Erythroblast (primary cell): ENCODE measurements at places on chromosomes 3 and 15.

DNA sequence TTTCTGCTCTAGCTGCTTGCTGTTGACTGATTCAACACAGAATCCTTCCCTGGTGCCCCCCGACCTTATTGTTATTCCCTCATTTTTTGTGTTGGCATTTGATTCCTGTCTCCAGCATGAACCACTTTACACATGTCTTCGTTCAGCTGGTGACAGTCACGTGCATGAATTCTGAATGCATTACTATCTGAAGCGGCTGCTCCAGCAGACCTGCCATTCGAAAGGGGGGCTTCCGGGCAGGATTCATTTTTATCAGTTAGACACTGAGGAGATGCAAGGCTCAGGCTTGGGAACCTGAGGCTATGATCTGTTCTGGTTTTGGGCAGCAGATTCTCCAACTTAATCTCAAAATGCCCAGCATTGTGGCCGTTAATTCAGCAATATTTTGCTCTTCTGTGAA, 336.2 kb downstream of the EPHB1 start:
- no peak for DNase-seq

DNA sequence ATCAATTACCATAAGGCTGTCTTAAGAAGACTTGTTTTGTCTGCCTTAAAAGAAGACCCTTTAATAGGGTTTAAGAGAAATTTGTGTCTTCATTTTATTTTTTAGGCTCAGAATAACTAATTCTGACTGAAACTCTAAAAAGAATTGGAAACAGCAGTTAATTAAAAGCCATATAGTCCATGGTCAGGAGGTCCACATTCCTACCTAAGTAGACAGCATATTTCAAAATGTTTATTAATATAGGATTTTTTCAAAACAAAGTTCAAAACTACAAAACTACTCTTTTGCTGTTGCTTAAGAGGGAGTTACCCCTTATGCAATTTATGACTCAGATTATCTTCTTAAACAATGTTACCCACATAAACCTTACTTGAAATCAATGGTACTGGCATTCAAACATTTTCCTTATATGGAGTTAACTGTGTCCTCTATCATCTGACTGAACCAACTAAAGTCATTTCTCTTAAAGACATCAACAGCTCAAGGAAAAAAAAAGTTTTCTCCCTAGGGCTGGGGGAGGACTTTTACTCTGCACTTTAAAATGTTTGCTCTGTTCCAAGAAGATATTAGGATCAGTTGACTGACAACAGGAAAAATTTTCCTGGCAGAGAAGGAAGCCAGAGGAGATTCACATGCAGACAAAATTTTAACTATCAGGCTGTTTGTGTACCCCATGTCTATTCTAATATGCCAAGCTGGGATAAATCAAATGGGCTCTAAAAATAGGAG, 56.8 kb upstream of the NANOGP8 start:
- peak; percentile 27 for DNase-seq

DNA sequence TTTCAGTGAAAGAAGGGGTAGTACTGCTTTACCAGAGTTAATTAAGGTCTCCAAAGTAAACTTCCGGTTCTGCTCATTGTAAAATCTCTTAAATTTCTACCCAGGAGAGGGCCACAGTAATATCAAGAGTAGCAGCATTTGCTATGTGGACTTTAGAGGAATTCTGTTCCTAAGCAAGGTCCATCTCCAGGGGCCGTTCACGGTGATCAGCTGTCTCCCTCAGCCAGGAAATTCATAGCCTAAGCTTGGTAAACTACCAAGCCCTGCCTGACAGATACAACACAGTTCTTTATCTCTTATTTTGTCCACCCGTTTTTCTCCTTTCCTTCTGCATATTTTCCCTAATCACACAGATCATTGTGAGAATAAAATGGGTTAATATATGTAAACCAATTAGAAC, 2.3 kb downstream of the DUT start:
- peak; percentile 28 for DNase-seq

DNA sequence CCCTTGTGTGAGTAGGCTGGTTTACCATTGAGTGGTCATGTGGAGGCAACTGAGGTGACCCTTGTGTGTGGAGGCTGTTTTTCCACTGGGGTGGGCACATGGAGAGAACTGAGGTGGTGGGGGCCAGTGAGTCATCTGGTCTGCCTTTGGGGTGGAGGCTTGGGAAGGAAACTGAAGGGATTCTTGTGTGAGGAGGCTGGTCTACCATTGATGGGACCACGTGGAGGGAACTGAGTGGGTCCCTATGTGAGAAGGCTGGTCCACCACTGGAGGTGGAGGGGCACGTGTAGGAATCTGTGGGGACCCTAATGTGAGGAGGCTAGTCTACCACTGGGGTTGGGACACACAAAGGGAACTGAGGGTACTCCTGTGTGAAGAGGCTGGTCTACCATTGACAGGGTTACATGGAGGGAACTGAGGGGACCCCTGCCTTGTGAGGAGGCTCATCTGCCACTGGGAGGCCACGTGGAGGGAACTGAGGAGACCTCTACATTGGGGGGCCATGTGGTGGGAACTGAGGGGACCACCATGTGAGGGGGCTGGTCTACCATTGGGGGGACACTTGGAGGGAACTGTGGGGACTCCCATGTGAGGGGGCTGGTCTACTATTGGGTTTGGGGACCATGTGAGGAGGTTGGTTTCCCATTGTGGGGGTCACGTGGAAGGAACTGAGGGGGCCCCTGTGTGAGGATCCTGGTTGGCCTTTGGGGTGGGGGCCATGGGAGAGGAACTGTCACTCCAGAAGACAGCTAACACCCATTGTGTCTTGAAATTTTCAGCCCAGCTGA, 164.5 kb downstream of the WNT7A start:
- DNase-seq, result no peak

DNA sequence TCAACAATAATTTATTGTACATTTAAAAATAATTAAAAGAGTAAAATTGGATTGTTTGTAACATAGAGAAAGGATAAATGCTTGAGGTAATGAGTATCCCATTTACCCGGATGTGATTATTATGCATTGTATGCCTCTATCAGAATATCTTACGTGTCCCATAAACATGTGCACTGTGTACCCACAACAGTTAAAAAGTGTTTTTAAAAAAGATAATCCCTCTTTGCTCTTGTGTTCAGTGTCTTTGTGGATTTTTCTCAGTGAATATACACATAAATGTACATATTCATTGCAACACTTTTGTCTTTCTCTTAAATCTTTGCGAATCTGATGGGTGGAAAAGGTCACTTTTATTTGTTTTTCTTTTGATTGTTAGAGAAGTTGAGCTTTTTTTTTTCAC, 20.4 kb downstream of the YEATS2 start:
- DNase-seq, result no peak

GRCh38 chr3:103406320-103406850, 971.6 kb downstream of the ZPLD1 start:
- DNase-seq, result no peak

DNA sequence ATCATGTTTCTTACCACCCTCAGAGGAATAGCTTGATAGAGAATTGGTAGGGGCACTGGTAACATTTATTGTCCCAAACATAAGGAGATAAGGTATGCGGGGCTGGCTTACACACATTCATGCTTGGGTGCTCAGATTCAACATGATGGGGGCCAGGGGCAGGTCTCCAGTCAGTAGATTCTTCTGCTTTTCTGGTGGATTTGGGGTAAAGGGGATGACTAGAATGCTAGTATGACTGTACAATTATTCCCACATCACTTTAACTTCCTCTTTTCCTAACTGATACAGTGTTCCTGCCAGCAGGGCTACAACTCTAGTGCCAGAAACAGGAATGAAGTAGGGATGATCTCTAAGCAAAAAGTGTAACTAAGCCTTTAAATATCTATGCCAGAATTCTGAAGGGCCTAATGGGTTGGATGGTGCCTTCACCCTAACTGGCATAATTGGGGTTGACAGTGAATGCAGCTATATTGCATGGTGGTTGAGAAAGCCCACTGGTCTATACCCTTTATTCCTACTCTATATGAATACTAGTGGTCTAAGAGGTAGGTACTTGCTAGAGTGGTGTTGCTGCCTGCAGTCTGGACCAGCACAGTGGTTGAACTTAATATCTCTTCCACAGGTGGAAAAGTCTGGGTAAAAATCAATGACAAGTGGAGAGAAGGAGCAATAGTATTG, 117.4 kb downstream of the IL12A start:
- no peak for DNase-seq

DNA sequence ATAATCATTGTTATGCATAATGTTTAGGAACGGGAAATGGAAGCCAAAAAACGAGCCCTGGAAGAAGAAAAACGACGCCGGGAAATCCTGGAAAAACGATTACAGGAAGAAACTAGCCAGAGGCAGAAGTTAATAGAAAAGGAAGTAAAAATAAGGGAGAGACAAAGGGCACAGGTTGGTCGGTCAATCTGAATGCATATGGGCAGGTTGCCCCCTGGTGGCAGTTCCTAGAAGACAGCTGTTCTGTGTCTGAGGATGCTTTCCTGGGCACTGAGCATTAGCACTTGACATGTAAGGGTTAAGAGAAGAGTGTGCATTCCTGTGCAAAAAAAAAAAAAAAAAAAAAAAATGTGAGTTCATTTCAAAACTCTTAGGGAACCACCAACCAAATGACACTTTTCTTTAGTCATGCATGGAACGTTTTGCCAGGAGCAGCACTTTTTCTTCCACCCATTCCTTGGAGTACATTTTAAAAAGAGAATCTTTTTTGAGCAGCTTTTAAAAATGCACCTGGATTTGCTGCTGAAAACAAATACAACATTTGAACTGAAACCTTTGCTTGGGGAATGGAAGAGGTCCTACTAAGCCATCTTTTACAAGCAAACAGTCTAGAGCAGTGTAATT, 11.1 kb upstream of the ABHD10 start:
- peak; percentile 67 for DNase-seq
